ENCODE measurements at places on chromosomes 16 and 17.

DNA sequence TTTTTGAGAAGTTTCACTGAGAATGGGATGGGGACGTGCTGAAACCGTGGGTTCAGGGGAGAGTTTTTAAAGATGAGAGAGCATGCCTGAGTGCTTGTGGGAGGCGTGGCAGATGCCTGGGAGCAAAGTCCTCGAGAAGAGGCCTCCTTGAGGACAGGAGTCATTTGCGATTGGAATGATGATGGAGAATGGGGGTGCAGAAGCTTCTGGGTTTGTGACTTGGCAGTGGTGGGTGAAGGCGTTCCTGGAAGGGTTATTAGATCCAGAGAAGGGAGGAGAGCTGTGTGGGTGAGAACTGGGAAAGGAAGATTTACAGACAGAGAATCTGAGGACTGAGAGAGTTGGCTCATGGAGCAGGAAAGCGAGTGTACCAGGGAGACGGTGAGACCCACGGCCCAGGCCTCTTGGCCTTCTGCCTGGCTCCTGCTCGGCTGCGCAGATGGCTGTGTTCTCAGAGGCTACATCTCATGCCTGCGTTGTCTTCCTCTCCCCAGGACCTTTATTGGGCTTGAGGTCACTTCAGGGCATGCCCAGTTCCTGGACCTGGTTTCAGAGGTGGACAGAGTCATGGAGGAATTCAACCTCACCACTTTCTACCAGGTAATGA, 8.6 kb upstream of the MMP15 start:
- no peak for DNase-seq

- DNase-seq, result no peak
Observed at GRCh38 chr17:79684132-79684985, 46.4 kb upstream of the ENPP7 start.

GRCh38 chr17:54867634-54868033, 33.0 kb upstream of the TOM1L1 start:
- no peak for DNase-seq

GRCh38 chr17:72588561-72588960, 467.7 kb downstream of the SOX9 start:
- DNase-seq, result no peak

- no peak for DNase-seq
Observed at GRCh38 chr16:84614073-84614459, 3.8 kb downstream of the COTL1 start.

- DNase-seq, result no peak
Observed at GRCh38 chr17:2157675-2158395, 102.9 kb downstream of the HIC1 start.

DNA sequence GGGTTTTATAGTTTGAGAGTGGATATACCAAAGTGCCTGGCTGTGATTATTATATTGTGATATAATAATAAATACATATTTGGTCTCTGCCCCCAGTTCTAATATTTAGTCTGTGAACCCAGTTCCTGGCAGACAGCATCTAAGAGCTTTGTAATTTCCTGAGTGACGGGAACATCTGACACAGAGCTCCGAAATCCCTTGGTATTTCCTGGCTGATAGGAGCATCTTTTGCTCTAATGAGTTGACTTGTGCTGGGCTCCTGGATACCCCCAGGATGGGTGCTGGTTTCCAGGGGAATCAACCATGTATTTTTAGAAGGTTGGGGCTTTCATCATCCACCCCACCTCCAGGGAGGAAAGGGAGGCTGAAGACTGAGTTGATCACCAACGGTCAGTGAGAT, 187.3 kb downstream of the CDH13 start:
- DNase-seq, result no peak

- no peak for DNase-seq
Observed at GRCh38 chr16:49468611-49469310, 95.2 kb downstream of the C16orf78 start.

DNA sequence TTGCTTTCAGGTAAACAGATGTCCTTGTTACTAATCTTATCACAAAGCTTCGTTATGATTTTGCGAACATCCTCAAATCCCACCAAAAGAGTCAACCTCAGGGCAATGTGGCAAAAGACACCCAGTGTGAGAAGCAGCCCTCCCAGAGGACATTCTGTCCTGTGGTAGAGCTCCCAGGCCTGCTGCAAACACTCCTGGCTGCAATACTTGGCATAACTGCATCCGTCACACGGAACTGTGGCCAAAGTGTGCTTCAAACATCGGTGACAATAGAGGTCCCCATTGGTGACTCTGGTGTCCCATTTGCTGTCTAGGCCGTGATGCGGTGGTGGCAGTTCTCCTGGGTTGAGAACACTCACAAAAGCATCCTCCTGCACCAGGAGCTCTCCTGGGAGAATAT, 29.5 kb downstream of the SMYD4 start:
- no peak for DNase-seq

DNA sequence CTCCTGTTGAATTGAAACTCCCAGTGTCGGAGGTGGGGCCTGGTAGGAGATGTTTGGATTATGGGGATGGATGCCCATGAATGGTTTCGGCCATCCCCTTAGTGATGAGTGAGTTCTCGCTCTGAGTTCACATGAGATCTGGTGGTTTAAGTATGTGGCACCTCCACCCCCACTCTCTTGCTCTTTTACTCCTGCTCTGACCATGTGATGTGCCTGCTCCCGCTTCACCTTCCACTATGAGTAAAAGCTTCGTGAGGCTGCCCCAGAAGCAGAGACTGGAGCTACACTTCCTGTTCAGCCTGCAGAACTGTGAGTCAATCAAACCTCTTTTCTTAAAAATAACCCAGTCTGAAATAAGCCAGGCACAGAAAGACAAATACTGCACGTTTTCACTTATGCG, 512.4 kb downstream of the HS3ST4 start:
- no peak for DNase-seq

DNA sequence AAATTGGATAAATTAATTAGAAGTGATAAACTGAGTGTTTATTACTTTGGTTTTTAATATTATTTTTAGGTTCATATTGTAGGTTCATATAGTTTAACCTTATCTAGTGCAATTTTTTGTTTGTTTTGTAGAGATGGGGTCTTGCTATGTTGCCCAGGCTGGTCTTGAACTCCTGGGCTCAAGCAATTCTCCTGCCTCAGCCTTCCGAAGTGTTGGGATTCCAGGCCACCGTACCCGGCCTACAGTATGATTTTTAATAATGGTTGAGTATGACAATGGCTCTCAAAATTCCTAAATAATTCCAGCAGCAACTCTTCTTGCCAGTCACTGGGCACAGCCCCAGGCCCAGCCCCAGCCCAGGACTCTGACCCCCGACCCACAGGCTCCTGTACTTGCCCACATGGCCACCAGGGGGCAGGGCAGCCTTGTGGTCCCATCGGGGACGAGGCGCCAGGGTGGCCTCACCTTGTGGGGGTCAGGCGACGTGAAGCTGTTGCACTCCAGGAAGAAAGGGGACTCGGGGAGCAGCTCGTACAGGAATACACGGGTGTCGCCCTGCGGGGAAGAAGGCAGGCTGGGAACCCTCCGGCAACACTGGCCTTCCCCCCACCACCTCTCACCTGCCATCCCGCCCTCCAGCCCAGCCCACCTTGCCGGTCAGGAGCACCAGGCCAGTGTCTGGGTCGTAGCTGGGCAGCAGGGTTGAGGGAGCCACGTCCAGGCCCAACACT, 7.9 kb upstream of the PAM16 start:
- peak; percentile 59 for DNase-seq

DNA sequence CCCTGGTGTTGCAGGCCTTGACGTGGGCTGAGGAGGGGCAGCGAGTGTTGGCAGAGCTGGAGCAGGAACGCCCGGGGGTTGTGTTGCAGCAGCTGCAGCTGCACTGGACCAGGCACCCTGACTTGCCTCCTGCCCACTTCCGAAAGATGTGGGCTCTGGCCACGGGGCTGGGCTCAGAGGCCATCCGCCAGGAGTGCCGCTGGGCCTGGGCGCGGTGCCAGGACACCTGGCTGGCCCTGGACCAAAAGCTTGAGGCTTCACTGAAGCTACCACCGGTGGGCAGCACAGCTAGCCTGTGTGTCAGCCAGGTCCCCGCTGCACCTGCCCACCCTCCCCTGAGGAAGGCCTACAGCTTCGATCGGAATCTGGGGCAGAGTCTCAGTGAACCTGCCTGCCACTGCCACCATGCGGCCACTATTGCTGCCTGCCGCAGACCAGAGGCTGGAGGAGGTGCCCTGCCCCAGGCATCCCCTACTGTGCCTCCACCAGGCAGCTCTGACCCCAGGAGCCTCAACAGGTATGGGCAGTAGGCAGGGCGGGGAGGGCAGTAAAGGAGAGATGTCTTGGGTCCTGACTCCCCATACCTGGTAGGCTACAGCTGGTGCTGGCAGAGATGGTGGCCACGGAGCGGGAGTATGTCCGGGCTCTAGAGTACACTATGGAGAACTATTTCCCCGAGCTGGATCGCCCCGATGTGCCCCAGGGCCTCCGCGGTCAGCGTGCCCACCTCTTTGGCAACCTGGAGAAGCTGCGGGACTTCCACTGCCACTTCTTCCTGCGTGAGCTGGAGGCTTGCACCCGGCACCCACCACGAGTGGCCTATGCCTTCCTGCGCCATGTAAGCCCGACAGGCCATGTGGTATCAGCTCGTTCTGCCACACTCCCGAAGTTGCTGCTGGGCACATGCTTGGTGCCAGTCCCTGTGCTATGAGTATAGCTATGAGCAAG, 5.6 kb downstream of the PLEKHG4 start:
- no peak for DNase-seq

DNA sequence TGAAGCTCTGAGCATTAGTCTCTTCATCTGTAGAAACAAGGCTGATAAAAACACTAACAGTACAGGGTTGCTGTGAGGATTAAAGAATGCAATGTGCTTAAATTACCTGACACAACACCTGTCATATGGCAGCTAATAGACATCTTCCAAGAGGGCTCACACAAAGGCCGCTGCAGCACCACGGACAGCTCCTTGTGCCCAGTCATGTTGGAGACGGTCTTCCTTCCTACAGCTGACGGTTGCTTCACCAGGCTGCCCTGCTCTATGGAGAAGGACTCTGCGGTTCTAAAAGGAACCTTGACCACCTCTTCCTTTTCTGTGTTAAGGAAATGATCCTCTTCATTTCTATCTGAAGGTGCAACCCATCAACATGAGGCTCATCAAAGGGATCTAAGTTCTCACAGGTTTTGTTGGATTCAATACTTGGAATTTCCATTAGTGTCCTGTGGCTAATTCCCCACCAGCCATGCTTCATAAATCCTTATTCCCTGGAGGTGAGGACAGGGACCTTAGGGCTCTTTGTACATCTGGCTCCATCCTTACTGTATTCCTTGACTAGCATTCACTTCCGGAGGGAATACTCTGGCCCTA, 138.9 kb upstream of the CES5A start:
- DNase-seq, result peak; percentile 11

DNA sequence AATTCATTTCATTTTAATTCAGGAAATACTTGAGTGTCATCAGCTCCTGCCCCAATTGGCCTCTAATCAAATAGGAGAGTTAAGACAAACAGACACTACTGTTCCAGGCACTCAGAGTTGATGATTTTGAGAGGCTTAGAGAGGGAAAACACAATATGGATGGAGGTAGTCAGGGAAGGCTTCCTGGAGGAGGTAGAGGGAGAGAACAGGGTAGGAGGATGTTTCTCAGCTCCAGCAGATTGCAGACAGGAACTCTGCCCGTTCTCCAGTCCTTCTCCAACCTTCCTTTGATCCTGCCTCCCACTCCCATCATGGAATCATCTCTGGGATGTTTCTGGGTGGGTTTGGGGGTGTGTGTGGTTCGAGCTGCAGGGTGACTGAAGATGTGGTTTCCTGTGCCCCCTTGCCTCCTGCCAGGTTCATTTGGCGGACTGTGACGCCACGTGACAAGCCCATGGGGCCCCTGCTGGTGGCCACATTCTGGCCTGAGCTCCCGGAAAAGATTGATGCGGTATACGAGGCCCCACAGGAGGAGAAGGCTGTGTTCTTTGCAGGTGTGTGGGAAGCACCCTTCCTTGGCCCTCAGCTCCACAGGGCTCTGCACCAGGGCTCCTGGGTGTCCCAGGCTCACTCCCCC, 12.2 kb upstream of the LPCAT2 start:
- DNase-seq, result no peak

GRCh38 chr17:27038676-27039075, 255.2 kb upstream of the WSB1 start:
- DNase-seq, result no peak

GRCh38 chr17:6753546-6753945, 2.3 kb upstream of the XAF1 start:
- DNase-seq, result no peak

DNA sequence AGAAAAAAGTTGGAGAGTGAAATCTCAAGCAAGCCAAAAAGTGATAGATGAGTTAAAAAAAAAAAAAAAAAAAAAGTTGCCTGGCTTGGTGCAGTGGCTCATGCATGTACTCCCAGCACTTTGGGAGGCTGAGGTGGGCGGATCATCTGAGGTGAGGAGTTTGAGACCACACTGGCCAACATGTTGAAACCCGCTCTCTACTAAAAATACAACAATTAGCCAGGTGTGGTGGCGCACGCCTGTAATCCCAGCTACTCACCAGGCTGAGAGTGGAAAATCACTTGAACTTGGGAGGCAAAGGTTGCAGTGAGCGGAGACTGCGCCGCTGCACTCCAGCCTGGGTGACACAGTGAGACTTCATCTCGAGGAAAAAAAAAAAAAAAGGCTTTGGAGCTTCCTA, 668.8 kb downstream of the WWOX start:
- no peak for DNase-seq

DNA sequence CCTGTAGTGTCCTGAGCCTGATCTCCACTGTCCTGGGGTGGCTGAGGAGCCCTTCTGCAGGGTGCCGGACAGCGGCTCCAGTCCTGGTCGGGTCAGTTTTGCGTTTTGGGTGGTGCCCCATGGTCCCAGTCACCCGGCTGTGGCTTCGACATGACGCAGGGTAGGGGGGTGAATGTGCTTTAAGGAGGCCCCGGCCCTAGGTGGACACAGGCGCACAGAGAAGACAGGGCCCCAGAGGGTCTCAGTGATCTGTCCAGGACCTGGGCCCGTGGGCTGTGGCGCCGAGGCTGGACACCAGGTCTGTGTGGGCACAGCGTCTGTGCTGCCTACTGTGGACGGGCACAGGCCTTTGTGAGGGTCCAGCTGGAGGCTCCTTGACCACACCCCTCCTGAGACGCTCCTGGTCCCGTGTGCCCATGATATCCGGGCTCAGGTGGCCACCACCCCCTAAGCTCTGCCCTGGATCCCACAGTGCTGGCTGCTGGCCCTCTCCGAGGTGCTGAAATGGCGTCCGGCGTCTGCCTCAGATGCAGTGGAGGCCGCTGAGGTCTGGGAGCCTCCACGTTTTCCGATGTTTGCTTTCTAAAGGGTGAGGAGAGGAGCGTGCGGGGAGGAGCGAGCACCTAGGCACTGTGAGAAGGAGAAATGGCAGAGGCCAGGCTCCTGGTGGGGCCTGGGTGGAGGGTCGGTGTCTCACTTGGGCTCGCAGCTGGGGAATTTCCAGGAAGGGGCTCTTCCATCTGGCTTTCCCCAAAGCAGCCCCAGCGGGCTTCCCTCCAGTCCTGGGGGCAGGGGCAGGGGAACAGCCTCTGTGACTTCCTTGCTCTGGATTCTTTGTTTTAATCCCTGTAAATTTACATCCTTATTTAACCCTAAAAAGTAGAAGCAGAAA, 56.1 kb upstream of the ACSF3 start:
- DNase-seq, result no peak

GRCh38 chr16:72938795-72939164, 109.1 kb downstream of the ZFHX3 start:
- DNase-seq, result no peak

- DNase-seq, result no peak
Observed at GRCh38 chr17:50048146-50048720, 7.7 kb upstream of the ITGA3 start.

GRCh38 chr17:21218101-21218500, 4.1 kb upstream of the TMEM11 start:
- no peak for DNase-seq

Data from stimulated activated CD8-positive, alpha-beta memory T cell treated with anti-CD3 and anti-CD28 coated beads, Interleukin-4, amount 100 ng/mL, for 24 hours (primary cell).